ENCODE measurements at places on chromosomes 6 and 20.
A peak's percentile ranks its signal among the peaks of the same experiment; 100 is the strongest.

DNA sequence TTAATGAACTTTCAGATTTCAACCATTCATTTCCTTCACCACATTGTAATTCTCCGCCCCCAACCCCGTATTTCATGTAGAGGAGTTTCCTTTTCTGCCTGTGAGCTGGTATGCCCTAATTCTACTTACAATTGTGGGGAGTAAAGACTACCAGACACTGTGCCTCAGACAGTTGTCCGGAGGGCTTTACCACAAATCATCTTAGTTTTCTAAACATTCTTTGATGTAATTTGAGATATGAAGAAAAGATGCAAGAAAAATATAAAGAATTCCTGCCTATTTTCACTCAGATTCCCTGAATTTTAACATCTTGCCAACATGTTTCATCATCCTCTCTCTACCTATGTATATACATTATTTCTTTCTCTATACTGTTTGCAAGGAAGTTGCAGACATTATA is 28.3 kb upstream of the LOC128125822 start:
- no peak for DNase-seq

GRCh38 chr6:26196846-26197635 is 109.8 kb downstream of the HFE start:
- peak; percentile 97 for DNase-seq

GRCh38 chr20:13995841-13996240 is 525 bp downstream of the MACROD2 start:
- no peak for DNase-seq

DNA sequence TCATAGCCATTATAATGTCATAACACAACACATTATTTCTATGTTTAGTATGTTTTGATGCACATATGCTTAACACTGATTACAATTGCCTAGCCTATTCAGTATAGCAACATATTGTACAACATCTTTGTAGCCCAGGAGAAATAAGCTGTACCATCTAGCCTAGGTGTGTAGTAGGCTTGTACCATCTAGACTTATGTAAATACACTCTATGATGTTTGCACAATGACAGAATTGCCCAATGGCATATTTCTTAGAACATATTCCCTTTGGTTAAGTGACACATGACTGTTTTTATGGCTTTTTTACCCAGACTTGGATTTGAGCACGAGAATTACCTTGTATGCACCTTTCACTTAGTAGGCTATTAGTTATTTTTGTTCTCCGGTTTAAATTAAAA is 64.5 kb upstream of the HIVEP1 start:
- peak; percentile 17 for DNase-seq

- no peak for DNase-seq
These were observed 6.9 kb downstream of the NOTCH4 start for GRCh38 chr6:32216998-32217397.

DNA sequence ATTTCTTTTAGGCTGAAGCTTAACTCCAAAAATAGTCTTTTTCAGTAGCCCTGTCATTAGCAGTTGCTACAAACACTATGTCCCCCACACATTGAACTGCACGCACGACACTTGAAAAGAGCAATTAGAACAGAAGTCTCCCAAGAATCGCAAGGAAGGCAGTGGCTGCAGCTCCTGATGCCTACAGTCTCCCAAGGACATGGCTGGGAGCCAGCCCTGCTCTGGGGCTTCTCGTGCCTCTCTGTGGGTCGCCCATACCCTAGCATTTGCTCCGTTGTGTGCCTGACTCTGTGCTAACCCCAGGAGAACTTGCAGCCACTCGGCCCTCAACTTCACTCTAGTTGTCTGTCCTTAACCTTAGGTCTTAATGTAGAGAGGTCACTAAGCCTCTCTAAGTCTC is 454.2 kb downstream of the PTPRT start:
- DNase-seq = no peak
